ENCODE measurements at places on chromosomes 2 and 18. TPM values are rescaled to one million over a fixed set of nuclear protein-coding genes. Genes with fewer than 3 reads are reported as not detected.

MAPK4 gene
- total RNA-seq, result 13.1 TPM

IHH gene
- not detected for total RNA-seq

VWA3B gene
- total RNA-seq, result not detected

IL1RN gene
- not detected for total RNA-seq

ZNF396 gene
- total RNA-seq, result 2.1 TPM

SCYGR3 gene
- not detected for total RNA-seq

NBEAL1 gene
- total RNA-seq, result 19.0 TPM

METTL4 gene
- total RNA-seq, result 15.4 TPM

DCDC2C gene
- not detected for total RNA-seq

- H3K36me3 ChIP-seq, result no peaks in the 10 kb centered on the region
- H3K4me1 ChIP-seq, result no peaks in the 10 kb centered on the region
- H3K4me3 ChIP-seq, result no peak overlapping the region
- no peak overlapping the region for H3K27ac ChIP-seq
These were observed 250.3 kb upstream of the FOSL2 start for GRCh38 chr2:28142386-28142785.

GRCh38 chr2:160474319-160474645 lies 19.3 kb downstream of the RBMS1 start:
- no peak overlapping the region for H3K27ac ChIP-seq
- H3K4me3 ChIP-seq, result no peak overlapping the region
- H3K36me3 ChIP-seq, result no peaks in the 10 kb centered on the region
- peaks cover 19% of the 10 kb centered on the region for H3K4me1 ChIP-seq
- DNase-seq, result no peak
- H3K27me3 ChIP-seq, result no peaks in the 10 kb centered on the region

DNA sequence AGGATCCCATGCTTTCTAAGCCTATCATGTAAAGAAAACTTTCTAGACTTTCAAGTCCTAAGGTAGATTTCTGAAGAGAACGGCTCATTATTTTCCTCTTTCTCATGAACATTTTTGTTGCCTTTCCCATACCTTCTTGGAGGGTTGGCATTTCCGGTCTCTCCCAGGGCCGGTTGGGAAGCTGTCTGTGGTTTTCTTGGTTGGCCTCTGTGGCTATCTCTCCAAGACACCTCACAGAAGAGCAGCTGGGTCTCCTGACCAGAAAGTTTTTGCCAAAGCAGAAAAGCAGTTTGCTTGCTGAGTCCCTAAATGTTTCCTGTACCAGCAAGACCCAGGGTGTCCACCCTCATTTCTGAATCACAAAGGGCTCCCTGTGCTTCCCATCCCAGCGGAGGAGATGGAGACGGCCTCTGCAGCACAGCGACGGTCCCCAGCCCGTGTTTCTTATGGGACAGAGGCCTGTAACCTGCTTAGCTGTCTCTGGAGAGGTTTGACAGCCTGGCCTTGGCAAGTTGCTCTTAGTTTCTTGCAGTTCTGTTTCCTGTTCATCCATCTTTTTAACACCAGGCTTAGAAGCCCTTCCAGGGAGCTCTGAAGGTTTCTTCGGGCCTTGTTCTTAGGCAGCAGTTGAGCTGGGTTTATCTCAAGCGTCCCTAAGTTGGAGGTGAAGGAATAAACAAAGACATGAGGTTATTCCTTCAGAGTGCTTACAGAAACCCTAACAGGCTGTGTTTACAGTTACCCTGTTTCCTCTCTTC lies 39.8 kb downstream of the GREB1 start:
- H3K4me1 ChIP-seq, result peaks cover 10% of the 10 kb centered on the region
- H3K27me3 ChIP-seq, result peaks cover 4% of the 10 kb centered on the region
- DNase-seq, result no peak
- no peak overlapping the region for H3K4me3 ChIP-seq
- no peak overlapping the region for H3K27ac ChIP-seq

DNA sequence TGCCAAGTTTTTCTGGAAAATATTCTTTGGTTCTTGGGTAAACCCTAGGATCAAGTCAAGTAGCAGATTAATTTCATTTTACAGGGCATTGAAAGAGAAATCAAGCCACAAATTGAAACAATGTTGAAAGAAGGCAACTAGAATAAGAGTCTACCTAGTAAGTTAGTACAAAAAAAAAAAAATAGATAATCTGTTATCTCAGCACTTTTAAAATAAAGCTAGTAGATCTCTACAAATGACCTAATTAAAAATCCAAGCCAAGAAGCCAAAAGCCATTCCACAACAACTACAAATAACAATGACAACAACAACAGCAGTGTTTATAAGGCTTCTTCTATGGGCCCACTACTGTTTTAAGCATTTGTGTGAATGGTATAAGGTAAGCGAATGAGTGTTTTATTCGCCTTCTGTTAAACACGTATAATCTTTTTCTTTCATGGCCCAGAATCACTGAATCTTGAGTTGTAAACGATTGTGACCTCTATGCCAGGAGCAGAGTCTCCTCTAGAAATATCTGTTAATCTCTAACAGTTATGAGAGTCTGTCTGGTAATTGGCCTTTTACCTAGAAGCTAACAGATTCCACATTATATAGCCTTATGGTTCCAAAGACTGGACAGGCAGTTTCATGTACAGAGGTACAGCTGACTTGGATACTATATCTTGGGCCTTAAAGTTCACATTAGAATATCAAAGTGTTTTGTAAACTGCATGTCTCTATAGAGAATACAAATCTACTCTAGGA lies 28.6 kb upstream of the CUL3 start:
- H3K27ac ChIP-seq, result no peak overlapping the region
- DNase-seq, result no peak
- H3K36me3 ChIP-seq, result no peaks in the 10 kb centered on the region
- no peaks in the 10 kb centered on the region for H3K27me3 ChIP-seq
- H3K4me3 ChIP-seq, result no peak overlapping the region

DNA sequence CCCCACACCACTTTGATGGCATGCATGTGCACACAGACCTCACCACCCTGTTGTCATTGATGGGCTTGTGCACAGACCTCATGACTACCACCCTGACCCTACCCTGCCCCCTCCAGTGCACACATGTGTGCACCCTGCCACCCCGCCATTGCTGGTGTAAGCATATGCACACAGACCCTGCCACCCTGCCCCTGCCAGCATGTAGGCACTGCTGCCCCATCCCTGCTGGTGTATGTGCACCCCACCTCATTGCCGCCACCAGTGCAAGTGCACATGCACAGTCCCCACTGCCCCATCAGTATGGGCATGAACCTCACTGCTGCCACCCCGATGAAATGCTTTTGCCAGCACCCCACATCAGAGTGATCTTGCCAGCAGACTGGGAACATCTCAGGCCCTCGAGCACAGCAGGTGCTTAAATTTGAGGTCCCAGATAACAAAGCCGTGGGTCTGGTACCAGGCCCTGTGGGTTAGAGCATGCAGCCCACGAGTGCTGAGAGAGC lies 169.4 kb downstream of the EHBP1 start:
- no peak for DNase-seq
- H3K27ac ChIP-seq, result no peak overlapping the region
- H3K27me3 ChIP-seq, result no peaks in the 10 kb centered on the region
- peaks cover 42% of the 10 kb centered on the region for H3K36me3 ChIP-seq

DNA sequence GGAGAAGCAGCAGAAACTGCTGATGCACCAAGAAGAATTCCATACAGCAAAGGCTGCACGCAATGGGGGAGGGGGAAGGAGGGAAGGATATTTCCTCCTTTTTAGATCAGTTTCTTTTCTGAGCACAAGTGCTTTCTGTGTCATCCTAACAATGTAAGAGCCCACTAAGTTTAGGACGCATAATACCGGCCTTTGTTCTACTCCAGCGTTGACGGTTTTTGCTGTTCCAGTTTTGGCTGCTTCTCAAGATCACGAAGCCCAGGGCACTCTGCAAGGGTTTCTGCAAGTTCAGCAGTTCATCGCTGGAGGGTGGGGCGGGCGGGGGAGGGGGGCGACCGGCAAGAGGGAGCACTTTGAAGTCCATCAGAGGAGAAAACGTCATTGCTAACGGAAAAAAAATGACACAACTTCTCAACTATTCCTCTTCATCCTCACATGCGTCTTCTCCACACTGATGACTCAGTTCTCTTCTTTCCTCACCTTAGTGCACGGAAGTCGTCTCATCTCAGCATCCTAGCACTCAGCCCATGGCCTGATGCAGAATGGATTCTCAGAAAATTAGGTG lies 8.7 kb downstream of the FAM178B start:
- no peak overlapping the region for H3K4me3 ChIP-seq
- H3K36me3 ChIP-seq, result no peaks in the 10 kb centered on the region
- no peaks in the 10 kb centered on the region for H3K4me1 ChIP-seq
- no peak for DNase-seq
- H3K27ac ChIP-seq, result no peak overlapping the region

DNA sequence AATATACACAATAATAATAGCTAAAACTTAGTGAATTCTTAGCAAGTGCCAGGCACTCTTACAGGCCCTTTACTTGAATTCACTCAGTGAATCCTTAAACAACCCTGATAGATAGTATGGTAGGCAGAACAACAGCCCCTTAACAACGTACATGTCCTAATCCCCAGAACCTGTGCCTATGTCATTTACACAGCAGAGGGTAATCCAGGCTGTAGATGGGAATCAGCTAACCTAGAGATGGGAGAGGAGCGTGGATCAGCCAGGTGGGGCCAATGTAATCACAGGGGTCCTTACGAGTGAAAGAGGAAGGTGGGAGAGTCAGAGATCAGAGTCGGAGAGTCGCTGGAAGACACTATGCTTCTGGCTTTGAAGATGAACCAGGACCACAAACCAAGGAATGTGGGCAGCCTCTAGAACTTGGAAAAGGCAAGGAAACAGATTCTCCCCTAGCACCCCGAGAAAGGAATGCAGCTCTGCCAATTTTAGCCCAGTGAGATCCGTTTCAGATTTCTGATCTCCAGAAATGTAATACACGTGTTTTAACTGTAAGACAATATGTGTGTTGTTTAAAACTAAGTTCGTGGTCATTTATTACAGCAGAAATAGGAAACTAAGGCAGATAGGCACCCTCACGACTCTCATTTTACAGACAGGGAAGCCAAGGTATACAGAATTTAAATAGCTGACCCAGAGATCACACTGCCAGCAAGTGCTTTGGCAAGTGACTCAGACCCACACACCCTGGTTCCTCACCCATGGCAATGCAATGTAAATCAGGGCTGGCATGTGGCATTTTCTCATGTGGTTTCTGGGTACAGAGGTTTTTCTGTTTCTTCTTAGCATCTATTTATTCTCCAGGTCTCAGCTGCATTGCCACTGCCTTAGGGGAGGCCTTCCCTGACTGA lies 68.9 kb downstream of the DOCK10 start:
- peaks cover 10% of the 10 kb centered on the region for H3K4me1 ChIP-seq
- DNase-seq, result no peak
- no peak overlapping the region for H3K4me3 ChIP-seq
- H3K27me3 ChIP-seq, result no peaks in the 10 kb centered on the region

- H3K4me1 ChIP-seq, result no peaks in the 10 kb centered on the region
- H3K27ac ChIP-seq, result no peak overlapping the region
- H3K4me3 ChIP-seq, result no peak overlapping the region
- H3K36me3 ChIP-seq, result peaks cover under 1% of the 10 kb centered on the region
- no peaks in the 10 kb centered on the region for H3K27me3 ChIP-seq
These were observed 135.9 kb downstream of the ATAD2B start for GRCh38 chr2:23791030-23791429.

DNA sequence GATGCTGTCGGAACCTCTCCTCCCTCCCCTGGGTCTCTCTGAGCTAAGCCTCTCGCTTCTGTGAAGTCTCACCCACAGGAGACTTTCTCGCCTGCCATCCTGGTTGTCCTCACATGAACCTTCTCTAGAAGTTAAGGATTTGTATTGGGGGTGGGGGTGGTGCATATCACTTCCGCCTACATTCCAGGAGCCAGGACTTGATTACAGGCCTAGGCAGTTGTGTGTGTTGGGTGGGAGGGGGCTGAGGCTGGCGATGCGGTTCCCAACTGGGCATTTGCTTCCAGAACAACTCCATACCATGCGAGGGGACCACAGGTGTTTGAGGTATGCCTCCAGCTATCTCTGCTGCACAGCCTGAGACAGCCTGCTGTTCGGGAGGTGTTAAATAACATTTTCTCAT lies 56.8 kb upstream of the MGAT4A start:
- peaks cover 27% of the 10 kb centered on the region for H3K4me1 ChIP-seq
- H3K27me3 ChIP-seq, result peaks cover 5% of the 10 kb centered on the region
- peak overlapping the region; percentile 36 for H3K4me3 ChIP-seq
- H3K36me3 ChIP-seq, result no peaks in the 10 kb centered on the region

GRCh38 chr2:74730530-74730929 lies 76.5 kb downstream of the SEMA4F start:
- no peaks in the 10 kb centered on the region for H3K27me3 ChIP-seq
- peaks cover 21% of the 10 kb centered on the region for H3K36me3 ChIP-seq
- H3K4me3 ChIP-seq, result no peak overlapping the region
- DNase-seq, result no peak

DNA sequence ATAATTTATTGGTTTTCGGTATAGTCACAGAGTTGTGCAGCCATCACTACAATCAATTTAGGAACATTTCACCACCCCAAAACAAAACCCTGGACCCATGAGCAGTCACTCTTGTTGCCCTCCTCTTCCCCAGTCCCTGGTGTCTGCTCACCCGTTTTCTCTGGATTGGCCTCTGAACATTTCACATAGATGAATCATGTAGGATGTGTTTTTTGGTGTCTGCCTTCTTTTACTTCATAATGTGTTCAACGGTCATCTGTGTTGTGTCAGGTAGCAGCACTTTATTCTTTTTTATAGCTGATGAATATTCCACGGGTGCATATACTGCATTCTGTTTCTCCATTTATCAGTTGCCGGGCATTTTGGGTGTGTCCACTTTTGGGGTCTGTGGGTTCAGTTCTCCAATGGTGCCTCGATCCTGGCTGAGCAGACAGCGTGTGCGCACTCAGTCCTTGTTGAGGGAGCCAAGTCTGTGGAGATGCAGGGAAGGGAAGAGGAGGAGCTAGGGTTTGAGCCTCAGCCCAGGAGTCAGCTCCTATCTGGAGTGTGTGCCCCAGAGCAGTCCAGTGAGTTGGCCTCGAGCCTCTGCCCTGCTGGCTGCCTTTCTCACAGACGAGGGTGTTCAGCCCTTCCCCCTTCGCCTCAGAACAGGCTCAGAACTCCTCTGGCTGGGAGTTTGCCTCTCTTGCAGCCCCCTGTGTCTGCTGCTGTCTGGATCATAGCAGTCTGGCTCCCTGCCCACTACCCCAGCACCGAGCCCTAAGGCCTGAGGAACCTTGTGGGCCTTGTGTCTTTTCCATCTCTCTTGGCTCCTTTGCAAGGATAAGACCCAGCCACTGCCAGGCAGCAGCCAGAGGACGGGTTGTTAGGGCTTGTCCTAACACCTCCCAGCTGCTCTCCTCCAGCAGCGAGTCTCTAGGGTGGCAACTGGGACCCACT lies 18.0 kb downstream of the C2orf74 start:
- peaks cover 11% of the 10 kb centered on the region for H3K27me3 ChIP-seq
- DNase-seq, result no peak
- peak overlapping the region; percentile 66 for H3K4me3 ChIP-seq
- peak overlapping the region; percentile 56 for H3K27ac ChIP-seq
- H3K4me1 ChIP-seq, result peaks cover 33% of the 10 kb centered on the region
- H3K36me3 ChIP-seq, result no peaks in the 10 kb centered on the region

GRCh38 chr2:37020212-37020886 lies 54.0 kb upstream of the STRN start:
- no peaks in the 10 kb centered on the region for H3K4me1 ChIP-seq
- no peaks in the 10 kb centered on the region for H3K27me3 ChIP-seq
- H3K27ac ChIP-seq, result no peak overlapping the region
- DNase-seq, result no peak

Measured in glutamatergic neuron (in vitro differentiated cells).